Calu3 (cell line): ENCODE measurements at places on chromosomes 16 and 17.

- no peak for DNase-seq
Measured at GRCh38 chr17:33316746-33317145, 23.7 kb upstream of the ASIC2 start.

DNA sequence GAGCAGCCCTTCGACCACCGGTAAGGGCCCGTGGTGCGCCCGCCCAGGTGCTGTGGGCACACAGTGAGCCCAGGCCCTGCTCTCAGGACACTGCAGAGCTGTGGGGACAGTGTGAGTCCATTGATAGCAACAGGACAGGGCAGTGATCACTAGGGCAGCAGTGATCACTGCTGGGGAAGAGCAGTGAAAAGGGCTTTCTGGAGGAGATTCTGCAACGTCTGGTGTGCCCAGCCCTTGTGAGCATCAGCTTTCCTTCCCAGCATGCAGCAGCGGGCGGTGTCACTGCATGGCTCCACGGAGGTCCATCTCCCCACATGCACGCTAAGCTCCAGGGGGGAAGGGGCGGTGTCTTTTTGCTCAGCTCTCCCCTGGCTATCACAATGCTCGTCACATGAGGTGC, 32.1 kb downstream of the MAP1LC3B start:
- DNase-seq = no peak

DNA sequence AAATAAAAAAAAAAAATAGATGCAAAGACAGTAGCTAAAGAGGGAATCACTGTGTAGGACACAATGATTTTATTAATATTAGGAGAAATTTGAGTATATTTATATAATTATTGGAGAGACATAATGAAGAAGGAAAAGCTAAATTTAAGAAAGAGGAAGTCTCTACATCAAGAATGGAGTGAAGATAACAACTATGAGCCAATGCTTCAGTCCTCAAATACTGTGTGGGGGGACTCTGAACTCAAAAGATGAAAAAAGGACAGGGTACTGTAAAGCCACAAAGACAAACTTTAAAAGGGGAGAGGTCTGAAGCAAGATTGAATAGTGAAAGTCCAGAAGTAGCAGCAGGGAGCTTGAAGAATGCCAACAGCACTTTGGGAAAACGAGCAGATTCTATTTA, 44.7 kb downstream of the SKAP1 start:
- DNase-seq = no peak

DNA sequence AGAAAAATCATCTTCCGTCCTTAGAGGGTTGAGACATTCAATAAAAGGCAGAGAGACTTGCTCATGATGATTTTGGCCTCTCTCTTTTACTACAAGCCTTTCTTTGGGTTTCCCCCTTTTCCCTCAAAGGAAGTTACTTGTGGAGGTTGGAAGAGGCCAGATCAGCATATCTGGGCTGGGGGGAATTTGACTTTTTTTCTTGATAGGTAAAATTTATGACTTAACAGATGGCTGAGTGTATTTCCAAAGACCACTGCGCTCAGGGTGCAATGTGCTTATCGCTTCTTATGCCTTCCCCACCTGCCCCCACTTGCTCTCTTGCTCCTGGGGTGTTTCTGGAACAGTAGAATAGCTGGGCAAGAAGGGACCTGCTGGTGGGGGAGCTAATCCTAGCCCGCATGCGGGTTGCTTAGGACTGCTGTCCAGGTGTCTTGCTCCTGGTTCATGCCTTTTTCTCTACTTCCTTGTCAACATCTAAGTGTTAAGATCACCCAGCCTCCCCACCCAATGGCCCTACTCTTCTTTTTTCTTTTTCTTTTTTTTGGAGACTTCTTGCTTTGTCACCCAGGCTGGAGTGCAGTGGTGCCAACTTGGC, 131.9 kb downstream of the MSI2 start:
- DNase-seq = no peak

DNA sequence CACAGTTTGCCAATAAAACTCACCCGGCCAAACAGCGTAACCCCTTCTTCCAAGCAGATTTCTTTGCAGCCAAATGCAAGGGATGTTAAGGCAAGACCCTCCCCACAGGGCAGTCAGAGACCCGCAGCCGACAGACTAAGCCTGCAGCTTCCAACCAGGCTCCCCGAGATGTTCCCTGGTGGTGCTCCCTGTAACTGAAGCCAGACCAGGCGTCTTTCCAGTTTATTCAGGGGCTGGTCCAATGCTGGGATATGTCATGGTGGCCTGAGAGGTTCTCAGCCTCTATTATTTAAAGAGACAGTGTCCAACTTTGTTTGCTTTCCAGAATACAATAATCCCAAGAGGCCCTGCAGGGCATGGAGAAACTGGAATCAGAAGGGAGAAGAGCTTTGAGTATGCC, at the start of gene PMP22:
Gene PMP22 (minus strand): TSS at position 196 of the 400 bp plus-strand sequence. CDS start 4,599 bp downstream, outside the sequence.
- DNase-seq = no peak

- no peak for DNase-seq
Measured at GRCh38 chr17:9432134-9432885, 143.3 kb downstream of the STX8 start.

GRCh38 chr17:43368740-43369506, 29.9 kb upstream of the ARL4D start:
- DNase-seq = peak; percentile 87

- DNase-seq = no peak
Measured at GRCh38 chr16:60331168-60331567, 1597.1 kb upstream of the GOT2 start.

GRCh38 chr17:9237053-9237410, 215.7 kb downstream of the NTN1 start:
- no peak for DNase-seq

GRCh38 chr17:76276461-76277299, 11.5 kb downstream of the UBALD2 start:
- DNase-seq = no peak

DNA sequence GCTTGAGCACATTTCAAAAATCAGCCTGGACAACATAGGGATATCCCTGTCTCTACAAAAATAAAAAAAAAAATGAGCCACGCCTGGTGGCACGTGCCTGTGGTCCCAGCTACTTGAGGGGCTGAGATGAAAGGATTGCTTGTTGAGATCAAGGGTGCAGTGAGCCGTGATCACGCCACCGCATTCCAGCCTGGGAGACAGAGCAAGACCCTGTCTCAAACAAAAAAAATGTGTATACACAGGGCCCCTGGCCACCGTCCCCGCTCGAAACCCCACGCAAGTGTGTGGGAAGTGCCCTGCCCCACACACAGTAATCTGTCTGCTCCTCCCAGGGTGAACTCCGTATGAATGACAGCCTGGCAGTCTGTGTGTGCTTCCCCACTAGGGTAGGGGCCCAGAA, 93.0 kb upstream of the RPL38 start:
- DNase-seq = no peak

DNA sequence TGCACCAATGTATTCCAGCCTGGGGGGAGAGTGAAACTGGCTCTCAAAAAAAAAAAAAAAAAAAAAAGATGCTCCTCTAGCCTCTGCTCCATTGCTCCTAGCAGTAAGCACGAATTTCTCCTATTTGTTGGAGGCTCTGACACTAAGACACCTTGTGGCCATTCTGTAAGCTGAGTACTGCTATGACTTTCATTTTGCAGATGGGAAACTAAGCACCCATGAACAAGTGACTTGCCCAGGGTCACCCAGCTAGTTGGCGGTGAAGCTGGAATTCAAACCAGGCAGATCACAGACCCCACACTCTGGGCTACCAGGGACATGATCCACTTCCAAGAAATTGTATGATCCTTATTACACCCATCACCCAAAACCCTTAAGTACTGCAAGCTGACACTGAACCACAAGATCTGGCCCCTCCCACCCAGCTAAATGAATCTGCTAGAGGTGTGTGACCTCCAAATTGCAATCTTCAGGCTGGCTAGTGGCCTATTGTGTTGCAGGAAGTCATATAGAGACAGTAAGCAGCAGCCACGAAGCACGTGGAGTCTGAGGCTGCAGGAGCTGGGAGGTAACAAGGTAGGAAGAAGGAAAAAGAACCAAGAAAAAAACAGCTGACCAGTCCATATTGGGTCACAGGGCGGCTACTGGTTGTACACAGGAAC, 209.4 kb downstream of the XYLT1 start:
- DNase-seq = no peak

GRCh38 chr16:20023190-20023589, 50.5 kb downstream of the GPR139 start:
- peak; percentile 11 for DNase-seq

DNA sequence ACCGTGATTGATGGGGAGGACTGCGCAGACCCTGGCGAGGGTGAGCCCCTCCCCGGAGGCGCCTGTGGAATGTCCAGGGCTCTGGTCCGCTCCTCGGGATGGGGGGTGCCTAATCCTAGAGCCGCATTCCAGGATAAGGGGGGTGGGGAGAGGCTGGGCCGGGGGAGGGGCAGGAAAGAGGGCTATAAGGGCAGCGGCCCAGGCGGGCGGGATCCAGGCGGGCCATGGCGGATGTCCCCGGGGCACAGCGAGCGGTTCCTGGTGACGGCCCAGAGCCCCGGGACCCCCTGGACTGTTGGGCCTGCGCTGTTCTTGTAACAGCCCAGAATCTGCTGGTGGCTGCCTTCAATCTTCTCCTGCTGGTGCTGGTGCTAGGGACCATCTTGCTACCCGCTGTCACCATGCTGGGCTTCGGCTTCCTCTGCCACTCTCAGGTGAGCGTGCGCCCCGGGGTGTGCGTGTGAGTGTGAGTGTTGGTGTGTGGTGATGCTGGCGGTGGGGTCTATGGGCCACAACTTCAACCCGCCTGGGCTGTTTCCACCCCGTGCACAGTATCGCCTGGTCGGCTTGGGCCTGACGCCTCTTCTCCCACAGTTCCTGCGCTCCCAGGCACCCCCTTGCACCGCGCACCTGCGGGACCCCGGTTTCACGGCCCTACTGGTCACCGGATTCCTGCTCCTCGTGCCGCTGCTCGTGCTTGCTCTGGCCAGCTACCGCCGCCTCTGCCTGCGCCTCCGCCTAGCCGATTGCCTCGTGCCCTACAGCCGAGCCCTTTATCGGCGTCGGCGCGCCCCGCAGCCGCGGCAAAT, at the start of gene TMEM88:
Gene TMEM88 (plus strand): TSS at position 216 of the 809 bp plus-strand sequence. CDS start 9 bp downstream, at position 225.
- no peak for DNase-seq

GRCh38 chr17:58886514-58886913, 130.9 kb downstream of the PPM1E start:
- no peak for DNase-seq

- DNase-seq = no peak
Measured at GRCh38 chr16:1034230-1035065, 38.1 kb upstream of the SSTR5 start.

DNA sequence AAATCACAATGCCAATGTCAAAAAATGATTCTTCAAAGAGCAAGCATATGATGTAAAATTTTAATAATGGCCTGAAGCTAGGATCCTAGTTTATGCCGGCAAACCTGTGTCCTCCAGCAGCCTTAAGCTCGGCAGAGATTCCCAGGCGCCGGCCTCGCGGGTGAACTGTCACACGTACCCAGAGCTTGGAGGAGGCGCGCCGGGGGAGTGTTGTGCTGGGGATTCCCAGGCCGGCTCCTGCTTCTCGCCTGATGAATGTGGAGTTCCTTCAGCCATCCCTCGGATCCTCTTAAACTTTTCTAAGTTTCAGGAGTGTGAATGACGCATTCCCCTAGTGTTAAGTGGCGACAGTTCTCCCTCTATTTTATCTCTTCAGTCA, 19.1 kb upstream of the NTN1 start:
- DNase-seq = no peak

DNA sequence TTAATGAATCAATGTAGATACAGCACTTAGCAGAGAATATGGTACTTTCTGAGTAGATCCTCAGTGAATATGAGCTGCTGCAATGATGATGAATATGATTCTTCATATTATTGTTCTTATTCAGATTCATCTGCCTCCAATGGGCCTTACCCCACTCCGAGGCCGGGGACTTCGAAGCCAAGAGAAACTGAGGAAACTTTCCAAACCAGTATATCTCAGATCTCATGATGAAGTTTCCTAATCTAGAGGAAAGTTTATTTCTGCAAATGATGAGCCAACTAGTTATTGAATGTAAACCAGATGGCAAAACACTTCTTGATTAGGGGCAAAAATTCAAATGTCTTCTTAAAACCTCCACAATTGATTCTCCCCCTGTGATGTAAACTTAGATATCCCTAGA, 23.3 kb downstream of the LYRM1 start:
- no peak for DNase-seq

DNA sequence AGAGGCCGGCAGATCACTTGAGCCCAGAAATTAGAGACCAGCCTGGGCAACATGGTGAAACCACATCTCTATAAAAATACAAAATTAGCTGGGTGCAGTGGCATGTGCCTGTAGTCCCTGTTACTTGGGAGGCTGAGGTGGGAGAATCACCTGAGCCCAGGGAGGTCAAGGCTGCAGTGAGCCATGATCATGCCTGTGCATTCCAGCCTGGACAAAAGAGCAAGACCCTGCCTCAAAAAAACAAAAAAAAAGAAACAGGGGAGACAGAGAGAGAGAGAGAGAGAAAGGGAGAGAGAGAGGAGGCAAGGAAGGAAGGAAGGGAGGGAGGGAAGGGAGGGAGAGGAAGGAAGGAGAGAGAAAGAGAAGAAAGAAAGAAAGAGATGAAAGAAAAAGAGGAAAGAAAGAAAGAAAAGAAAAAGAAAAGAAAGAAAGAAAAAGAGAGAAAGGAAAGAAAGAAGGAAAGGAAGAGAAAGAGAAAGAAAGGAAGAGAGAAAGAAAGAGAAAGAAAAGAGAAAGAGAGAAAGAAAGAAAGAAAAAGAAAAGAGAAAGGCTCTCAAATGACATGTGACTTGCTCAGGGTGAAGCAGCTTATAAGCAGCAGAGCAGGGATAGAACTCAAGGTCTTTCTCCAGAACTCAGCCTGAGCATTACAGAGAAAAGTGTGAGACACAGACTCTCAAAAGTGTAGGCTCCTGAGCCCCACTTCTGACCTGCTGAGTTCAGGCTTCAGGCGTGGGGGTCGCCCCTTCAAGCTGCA, 15.5 kb downstream of the CX3CL1 start:
- no peak for DNase-seq

DNA sequence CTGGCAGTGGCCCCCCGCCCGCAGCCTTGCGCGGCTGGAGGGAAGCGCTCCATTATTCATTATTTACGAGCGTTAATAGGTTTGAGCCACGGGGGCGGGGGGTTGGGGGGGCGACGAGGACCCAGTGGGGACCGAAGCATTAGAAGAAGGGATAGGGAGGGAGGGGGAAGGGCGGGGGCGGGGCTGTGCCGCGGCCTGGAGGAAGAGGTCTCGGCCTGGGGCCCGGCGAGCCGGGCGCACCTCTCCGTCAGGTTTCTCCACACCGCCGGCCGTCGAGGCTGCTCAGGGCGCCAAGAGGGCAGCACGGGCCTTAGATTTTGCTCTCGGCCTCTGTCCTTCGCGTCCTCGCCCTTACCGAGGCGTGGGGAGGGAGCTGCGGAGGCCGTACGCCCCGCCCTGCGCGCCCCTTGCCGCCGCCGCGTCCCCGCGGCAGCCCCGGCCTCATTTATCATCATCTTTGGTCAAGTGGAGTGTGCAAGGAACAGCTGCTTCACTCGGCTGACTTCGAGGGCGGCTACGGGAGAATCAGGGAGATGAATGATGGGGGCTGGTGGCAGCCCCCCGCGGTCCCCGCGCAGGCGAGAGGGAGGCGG, 54.2 kb downstream of the SREBF1 start:
- peak; percentile 8 for DNase-seq

GRCh38 chr16:84396537-84397008, 28.2 kb downstream of the ATP2C2 start:
- peak; percentile 84 for DNase-seq

GRCh38 chr17:28367641-28368305, 2.3 kb downstream of the VTN start:
- DNase-seq = no peak
